ENCODE measurements at places on chromosomes 6 and 20. TPM values are rescaled to one million over a fixed set of nuclear protein-coding genes. Genes with fewer than 3 reads are reported as not detected.

GRCh38 chr20:23140991-23141390 lies 54.9 kb upstream of the CD93 start:
- DNase-seq = no peak

FAXC gene
- total RNA-seq = not detected

GRCh38 chr20:62944184-62944583 lies 6.2 kb downstream of the GID8 start:
- DNase-seq = no peak

DNA sequence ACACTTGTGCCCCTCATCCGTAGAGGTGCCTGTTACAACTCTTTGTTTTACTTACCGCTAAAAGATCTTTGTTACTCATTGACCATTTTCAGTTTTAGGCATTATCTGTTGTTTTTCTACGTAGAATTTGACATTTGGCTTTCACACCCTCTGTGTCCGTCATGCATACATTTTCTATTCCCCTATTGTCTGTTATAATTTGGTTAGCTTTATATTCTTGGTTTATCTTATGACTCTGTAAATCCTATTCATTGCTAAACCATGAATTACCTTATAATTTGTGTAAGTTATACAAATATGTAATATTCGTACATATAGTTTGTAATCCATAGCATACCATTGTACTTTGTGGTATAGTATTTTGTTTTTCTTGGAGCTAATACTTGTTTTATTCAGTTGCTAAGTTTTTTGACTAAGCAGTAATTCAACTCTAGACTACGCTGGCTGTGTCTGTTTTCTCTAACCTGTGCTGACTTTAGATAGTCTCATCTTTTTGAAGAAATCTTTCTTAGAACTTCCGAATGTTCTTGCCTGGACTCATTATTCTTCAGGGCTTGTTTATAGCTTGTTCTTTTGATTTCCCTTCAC lies 21.8 kb downstream of the CDC5L start:
- DNase-seq = no peak

GRCh38 chr6:31836047-31836473 lies 8.5 kb downstream of the HSPA1B start:
- no peak for DNase-seq

- no peak for DNase-seq
Measured at GRCh38 chr6:33756211-33756954, 9.7 kb upstream of the IP6K3 start.

C6orf15 gene
- not detected for total RNA-seq

EFHC1 gene
- 7.3 TPM for total RNA-seq

DNA sequence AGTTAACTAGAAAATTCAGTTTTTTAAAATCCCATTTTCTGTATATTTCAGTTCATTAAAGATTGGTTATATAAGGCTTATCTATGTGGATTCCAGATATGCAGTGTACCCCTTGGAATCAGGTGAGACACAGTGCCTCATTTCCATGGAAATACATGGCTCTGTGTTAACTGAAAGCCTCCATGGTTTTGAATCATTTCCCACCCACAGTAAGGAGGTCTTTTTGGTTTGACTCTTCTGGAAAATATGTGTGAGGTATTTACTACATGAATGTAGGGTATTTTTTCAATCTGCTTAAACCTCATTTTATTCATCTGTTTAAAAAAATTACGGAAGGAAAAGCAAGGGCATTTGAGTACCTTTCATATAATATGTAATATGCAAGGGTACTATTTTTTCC lies 25.5 kb downstream of the RNF144B start:
- no peak for DNase-seq

- DNase-seq = no peak
Measured at GRCh38 chr6:21767891-21768648, 174.5 kb downstream of the SOX4 start.

NHLRC1 gene
- 0.32 TPM for total RNA-seq

DNA sequence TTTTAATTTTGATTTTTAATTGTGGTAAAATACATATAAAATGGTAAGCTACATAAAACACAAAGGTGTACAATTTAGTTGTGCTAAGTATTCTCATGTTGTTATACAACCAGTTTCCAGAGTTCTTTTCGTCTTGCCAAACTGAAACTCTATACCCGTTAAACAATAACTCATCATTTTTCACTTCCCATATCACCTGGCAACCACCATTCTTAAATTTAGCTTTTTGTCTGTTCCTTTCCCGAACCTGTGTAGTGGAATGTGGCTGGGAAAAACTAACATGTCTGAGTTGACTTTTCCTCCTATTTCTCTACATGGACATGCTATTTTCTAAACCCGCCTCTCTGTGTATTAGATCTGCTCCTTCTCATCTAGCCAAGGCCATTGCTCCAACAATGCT lies 27.6 kb downstream of the RPRD1B start:
- no peak for DNase-seq

GFOD1 gene
- total RNA-seq = 28.7 TPM

IP6K3 gene
- total RNA-seq = not detected
